ENCODE measurements at places on chromosomes 7 and 10.
A peak's percentile ranks its signal among the peaks of the same experiment; 100 is the strongest.

DNA sequence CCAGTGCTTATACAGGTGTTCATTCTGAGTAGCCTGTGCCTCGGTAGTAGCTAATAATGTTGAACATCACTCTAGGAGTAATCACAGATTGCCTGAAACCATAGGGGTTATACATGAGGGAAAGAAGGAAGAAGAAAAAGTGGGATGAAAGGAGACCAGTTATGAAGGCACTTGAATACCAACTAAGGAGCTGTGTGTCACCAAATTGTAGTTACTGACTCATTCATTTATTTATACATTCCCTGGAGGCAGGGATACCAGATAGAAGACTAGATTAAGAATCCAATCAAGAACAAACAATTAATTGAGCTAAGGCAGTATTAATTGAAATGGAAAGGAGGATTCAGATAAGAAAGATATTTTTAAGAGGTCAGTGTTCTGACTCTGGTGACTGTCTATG, 129.6 kb upstream of the PRPS1L1 start:
- no peak for DNase-seq

GRCh38 chr10:24209432-24209771, 464 bp downstream of the KIAA1217 start:
- no peak for DNase-seq

- DNase-seq: peak; percentile 86
These were observed 91.2 kb upstream of the INSIG1 start for GRCh38 chr7:155206318-155207020.

DNA sequence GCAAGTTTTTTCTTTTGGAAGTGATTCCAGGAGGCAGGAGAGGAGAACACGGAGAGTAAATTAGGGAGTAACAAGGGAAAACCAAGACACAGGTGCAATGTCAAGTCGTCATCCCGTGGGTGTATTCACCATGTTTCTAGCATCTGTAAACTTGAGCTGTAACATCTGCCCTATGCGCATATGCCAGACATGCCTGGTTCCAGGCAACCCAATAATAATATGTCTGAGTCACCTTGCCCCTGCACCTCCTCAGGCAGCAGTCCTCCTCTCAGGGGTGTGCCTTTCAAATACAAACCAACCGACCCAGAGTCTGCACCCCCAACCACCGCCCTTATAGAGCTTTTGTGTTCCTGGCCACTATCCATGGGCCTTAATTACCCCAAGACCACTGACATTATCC, 107.0 kb upstream of the PDE1C start:
- DNase-seq: no peak
